Activated CD4-positive, alpha-beta T cell treated with anti-CD3 and anti-CD28 coated beads, Interleukin-10, Interleukin-2, amounts not matched to agents 100 ng/mL and 50 ng/mL, durations not matched to agents 16 hours and 8 hours (primary cell): ENCODE measurements at places on chromosomes 5 and 9.

GRCh38 chr5:64939772-64940510, 171.2 kb downstream of the CWC27 start:
- no peak for DNase-seq

DNA sequence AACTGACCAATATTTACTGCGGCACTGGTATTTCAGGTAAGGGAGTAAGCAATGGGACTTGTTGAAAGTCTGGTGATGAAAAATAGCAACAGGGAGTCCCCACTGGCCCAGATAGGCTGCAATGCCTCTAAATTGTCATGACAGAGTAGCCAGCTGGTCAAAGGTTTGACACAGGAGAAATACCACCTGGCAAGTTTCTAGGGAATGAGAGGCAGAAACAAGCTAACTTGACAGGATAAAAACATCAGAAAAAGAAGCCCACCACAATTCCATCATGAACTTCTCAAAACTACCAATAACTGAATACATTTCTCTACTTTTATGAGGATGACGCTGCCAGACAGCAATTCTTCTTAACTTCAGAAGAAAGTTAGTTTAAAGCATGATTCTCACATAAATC, 99.8 kb downstream of the STRBP start:
- DNase-seq, result no peak

GRCh38 chr9:93650448-93650847, 74.1 kb downstream of the PHF2 start:
- no peak for DNase-seq

GRCh38 chr5:35618304-35618636, 607 bp downstream of the SPEF2 start:
- DNase-seq, result no peak

GRCh38 chr9:36091026-36091953, 45.2 kb upstream of the GLIPR2 start:
- no peak for DNase-seq

GRCh38 chr5:135185481-135186065, 151.5 kb upstream of the PITX1 start:
- DNase-seq, result no peak
